Small intestine (tissue), 16 donors: ENCODE measurements at places on chromosomes 5 and 9.

GRCh38 chr5:83744821-83745220 lies 24.2 kb upstream of the HAPLN1 start:
- no peak for DNase-seq

DNA sequence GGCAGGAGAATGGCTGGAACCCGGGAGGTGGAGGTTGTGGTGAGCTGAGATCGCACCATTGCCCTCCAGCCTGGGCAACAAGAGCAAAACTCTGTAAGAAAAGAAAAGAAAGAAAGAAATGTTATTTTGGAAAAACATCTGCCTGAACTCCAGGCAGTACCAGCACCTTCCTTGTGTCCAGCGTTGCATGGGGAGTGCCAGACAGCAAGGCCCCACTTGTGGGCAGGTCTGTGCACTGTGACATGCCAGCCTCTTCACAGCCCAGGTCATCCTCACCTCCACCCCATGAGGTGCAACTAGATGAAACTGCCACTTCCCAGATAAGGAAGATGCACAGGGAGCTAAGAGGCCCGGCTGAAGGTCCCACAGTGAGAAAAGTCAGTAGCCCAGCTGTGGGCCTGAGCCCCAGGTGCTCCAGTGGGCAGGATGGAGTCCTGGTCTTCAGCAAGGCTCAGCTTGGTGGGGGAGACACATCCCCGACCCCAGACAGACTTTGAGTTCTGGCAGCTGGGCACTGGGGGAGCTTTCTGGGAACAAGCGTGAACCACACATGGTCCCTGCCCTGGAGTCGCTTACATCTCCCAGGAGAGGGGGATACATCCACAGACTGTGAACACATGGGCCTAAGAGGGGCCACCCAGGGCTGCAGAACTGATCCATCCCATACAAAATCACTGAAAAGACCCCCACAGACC lies 146.9 kb upstream of the IER5L start:
- no peak for DNase-seq

DNA sequence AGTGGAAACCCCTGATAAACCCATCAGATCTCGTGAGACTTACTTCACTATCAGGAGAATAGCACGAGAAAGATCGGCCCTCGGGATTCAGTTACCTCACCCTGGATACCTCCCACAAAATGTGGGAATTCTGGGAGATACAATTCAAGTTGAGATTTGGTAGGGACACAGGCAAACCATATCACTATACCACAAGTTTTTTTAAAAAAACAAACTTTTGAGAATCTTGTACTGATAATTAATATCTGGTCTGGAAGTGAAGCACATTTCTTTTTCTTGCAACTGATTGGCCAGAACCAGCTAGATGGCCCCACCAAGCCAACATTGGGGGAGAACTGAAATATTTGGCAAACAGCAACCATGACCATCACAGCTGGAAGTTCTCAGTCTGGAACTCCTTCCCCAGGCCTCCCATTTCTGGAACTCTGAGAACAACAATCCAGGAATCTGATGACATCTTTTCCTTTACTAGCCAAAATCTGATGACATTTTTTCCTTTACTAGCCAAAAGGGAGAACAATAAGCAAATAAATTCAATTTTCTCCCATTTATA lies 51.8 kb upstream of the CDKN2B start:
- no peak for DNase-seq

DNA sequence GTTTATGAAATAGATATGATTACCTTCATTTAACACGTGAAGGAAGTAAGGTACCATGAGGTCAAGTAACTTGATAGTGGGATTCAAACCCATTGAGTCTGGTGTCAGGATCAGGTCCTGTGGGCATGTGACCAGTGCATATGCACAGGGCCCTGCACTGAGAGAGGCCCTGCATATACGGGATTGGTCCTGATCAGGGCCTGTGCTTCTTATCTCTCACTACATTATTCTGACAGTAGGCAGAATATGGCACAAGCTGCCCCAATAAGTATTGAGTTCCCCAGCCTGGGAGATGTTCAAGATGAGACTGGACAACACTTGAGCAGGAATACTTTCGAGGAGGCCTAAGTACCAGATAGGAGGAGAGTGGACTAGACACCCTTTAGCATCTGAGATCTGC lies 44.0 kb downstream of the GALNT10 start:
- no peak for DNase-seq

- DNase-seq, result no peak
Observed at GRCh38 chr5:6721442-6721841, 8.2 kb downstream of the TENT4A start.

DNA sequence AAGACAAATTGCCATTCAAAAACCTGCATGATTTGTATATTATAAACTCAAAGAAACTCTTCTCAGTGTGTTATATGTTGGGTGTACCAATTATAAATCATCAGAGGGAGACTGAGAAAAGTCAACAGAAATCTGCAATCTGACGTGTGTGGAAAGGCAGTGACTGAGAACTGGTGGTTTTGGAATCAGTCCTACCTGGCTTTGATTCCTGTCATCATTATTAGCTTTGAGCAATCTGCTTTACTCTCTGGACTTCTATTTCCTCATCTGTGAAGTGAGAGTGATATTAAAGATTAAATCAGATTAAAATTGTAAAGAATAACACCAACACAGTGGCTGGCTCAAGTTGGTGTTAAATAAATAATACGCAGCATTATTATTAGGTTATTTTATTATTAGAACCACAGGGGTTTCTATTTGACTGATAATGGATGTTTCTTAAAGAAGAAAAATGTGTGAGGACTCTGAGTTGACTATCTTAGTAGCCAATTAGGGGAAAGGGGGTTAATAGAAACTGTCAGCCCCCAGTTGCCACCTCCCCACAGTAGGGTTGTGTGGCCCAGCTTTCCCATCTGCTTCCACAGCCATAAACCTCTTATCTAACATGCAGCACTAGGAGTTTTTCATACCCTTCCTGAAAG lies 59.6 kb downstream of the SNCAIP start:
- DNase-seq, result no peak

DNA sequence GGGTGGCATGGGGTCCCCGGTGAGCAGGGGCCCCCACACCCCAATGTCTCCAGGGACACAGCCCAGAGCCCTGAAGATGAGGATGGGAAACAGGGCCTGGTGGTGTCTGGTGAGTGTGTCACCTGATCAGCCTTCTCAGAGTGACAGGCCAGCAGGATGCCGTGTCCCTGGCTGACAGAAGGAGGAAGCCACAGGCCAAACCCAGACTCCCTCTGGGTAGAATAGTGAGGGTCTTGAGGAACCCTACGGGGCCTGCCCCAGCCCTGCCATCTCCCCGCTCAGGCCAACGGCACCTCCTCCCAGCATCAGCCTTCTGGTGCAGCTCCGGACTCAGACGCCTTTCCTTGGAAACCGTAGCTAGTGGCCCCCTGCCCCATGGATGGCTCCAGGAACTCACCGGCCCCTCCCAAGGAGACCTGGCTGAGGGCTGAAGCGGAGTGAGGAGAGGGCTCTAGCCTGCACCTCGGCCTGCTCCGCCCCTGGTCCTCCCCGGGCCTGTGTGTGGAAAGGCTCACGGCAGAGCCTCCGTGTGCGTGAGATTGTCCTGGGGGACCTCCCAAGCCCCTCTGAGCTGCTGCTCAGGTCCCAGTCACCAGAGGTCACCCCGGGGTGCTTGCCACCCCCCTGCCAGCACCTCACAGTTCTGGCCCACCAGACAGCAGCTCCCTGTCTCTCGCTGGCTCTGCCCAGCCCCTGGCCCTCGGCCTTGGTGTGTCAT lies 6.0 kb downstream of the RALGDS start:
- no peak for DNase-seq

DNA sequence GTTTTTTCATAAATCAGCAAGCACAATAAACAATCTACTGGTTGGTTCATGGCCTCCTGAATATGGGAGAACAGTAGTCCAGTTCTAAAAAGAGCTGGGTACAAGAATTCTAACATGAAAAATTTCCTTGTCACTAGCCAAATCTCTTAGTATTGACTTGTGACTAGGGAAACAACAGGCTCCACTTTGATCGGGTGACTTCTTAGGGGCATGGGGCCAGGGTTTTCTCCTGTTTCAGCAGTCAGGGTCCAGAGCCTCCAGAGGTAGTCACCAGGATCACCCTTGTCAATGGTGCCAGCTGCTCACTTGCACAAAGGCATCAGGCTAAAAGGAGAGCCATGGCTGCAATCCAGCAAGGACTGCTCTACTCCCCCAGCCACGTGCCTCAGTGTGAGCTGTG lies 38.1 kb downstream of the LPAR1 start:
- DNase-seq, result no peak

DNA sequence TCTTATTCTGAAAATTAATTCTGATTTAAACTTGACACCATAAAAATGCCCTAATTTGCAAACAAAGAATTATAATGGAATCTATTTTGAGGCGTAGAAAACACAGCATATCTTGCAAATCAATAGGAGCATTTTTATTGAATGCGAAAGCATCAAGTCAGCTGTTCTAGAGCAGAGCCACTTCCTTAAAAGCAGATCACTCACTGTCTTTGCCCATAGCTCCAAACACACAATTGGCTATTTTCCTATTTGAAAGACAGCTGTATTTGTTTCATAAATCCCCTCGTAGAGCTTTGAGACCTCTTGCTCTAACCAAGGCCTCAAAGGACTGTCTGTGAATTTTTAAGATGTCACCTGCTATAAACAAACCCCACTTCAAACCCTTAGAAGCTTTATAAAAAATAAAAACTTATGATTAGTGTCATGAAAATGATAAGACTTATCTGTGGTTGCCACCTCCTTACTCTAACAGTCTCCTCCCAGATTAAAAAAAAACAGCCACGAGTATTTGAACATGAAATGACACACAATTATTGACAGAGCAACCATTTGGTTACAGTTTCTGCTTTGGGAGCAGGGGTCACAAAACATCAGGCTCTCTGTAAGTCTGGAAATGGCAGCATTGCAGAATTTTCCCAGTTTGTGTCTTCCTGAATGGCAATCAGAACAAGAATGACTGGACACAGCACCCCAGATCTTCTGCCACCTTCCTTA lies 75.6 kb upstream of the RASEF start:
- peak; percentile 30 for DNase-seq

DNA sequence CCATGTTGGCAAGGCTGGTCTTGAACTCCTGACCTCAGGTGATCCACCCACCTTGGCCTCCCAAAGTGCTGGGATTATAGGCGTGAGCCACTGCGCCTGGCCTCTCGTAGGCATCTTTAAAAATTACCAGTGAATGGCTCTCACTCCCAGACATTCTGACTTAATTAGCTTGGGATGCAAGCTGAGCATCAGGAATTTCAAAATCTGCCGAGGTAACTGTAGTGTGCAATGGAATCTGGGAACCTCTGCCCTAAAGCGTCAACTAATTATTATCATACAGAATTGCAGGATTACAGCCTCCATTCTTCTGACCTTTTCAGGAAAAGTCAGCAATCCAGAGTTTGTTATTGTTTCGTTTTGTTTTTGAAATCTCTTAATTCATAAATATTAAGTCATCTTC lies 213.4 kb upstream of the DMAC1 start:
- DNase-seq, result no peak

DNA sequence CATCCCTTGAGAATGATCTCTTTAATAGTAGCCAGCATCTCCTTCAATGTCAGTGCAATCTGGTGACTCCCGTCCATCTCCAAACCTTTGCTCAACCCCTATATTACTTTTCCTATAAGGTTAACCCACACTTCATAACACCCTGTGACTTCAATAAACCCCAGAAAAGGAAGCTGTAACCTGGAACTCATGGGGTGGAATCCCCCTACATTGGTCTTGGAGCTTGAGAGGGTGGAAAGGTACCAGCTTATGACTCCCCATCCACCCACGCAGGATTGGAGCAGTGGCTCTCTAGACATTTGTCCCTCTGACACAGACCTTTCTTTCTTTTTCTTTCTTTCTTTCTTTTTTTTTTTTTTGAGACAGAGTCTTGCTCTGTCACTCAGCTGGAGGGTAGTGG lies 54.7 kb upstream of the ZFR start:
- no peak for DNase-seq

GRCh38 chr9:15352306-15352705 lies 45.3 kb upstream of the TTC39B start:
- DNase-seq, result no peak

- peak; percentile 63 for DNase-seq
Observed at GRCh38 chr5:96752341-96753016, 55.3 kb downstream of the ERAP1 start.

- peak; percentile 51 for DNase-seq
Observed at GRCh38 chr9:124242331-124243194, 15.2 kb upstream of the NEK6 start.

DNA sequence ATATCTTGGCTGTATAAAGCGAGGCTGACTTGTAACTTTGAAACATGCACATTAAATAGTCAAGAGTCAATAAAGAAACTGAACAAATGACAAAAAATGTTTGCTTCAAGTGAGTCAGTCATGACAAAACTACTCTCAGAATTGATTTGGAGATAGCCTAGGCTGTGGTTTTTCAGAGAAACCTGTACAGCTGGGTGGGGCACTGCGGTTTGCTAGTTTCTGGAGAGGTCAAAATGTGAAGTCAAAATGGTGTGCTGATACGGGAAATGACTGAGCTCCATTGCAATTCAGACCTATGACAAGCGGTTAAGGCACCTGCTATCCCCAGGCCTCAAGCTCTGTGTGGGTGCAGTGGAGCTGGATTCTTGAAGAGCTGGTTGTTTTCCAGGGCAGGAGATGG lies 10.3 kb upstream of the CD180 start:
- peak; percentile 16 for DNase-seq

GRCh38 chr5:138978080-138978479 lies 102.9 kb upstream of the LRRTM2 start:
- DNase-seq, result no peak

GRCh38 chr5:68803881-68804319 lies 289.9 kb upstream of the SLC30A5 start:
- no peak for DNase-seq

DNA sequence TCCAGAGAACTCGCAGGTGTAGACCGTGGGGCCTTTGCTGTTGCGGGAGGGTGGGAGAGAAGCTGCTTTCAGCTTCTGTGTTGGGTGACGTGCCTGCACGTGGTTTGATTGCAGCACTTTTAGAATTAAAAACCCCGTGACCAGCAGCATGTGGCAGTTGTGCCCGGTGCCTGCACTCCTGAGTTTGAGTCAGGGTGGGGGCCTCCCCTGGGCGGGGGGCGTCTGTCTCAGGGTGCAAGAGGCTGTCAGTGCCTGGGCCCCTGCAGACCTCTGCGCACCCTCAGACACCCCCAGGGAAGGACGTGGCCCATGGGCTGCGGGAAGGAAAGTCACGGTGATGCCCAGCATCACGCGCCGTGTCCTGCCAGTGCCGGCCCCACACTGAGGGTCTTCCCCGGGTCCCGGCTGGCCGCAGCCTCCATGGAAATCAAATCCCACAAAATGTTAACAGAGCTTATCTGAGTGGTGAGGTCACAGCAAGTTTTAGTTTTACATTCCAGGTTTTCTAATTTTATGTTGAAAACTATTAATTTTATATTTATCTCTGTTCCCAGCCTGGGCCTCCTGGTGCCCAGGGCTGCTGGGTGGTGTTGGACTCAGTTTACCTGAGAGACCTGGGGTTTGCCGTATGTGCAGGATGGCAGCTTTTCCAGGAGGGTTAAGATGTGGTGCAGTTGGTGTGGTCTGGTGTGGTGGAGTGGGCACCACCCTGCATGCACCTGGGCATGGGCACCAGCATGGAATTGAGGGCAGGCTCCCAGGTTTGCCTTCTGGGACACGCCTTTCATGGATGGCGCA lies 33.3 kb downstream of the AHRR start:
- no peak for DNase-seq

GRCh38 chr5:17441351-17441750 lies 56.7 kb upstream of the TAF11L2 start:
- no peak for DNase-seq
